IPS DF 6.9 (cell line): ENCODE measurements at places on chromosomes 2 and 18.

DNA sequence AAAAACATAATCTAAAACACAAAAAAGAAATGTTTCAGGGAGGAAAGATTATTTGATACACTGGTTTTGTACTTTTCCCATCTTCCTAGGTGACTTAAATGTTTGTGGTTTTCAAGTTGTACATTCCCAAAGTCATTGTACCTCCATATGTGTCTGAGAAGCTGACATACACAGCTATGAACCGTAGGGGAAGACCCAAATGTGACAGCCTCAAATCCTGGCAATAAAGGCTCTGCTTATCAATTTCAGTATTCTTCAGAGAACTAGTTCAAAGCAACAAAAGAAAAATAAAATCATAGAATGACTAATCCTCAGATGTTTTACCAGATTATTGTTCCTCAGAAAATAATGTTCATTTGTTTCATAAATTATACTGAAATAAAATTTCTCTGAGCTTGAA, 2.5 kb downstream of the DYNC2LI1 start:
- no peak for DNase-seq

DNA sequence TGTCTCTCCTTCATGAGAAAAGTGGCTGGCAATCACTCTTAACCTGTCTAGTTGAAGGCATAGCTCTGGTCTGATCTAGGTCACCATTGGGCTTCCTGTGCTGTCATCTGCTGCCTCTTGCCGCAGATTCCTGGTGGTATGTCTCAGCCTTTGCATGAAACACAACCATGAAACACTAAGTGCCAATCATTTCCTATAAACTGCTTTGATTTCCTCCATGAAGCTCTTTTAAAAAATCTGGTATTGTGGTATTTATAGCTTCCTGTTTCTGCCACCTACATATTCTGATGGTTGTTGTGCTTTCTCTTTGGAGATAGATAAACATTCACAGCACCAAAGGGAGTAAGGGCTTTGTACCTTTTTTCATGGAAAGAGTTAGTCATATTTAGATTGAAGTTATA, 120.0 kb upstream of the EPC2 start:
- no peak for DNase-seq

- DNase-seq, result no peak
Measured at GRCh38 chr2:25494616-25495015, 152.9 kb upstream of the DNMT3A start.

GRCh38 chr2:96823198-96823597, 7.1 kb downstream of the CNNM3 start:
- no peak for DNase-seq

GRCh38 chr2:110828330-110828729, 96.0 kb downstream of the ACOXL start:
- DNase-seq, result no peak

DNA sequence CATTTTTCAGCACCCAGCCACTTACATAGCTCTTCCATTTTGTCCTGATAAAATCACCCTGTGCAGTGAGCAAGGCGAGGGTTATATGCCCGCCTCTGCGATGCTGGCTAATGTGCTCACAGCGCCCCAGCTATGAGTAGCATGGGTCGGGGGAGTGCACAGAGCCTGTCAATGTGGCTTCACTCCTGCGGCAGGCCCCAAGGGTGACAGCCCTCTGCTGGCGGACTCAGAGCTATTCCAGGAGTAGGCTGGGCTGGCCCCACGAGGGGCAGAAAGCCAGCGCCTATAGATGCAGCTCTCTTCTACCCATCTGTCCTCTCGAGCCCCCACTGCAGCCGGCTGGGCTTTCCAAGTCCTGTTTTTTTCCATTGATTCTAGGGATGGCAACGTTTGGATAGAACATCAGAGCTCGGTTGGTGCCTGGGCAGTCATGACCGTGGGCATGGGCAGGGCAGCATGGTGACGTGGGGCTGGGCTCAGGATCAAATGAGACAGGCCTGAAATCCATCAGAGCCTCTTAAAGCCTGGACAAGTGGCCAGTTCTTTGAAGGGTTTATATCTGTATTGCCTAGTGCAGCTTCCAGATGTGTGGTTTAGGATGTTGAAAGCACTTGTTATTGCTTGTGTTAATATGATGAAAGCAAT, 134.7 kb downstream of the MCFD2 start:
- peak; percentile 43 for DNase-seq

GRCh38 chr2:12658310-12658945, 58.3 kb upstream of the TRIB2 start:
- DNase-seq, result no peak

GRCh38 chr2:164841719-164842623, at the start of gene COBLL1:
Gene COBLL1, minus strand, starts transcription at chr2:164841823. Its CDS starts 627 bp downstream, at chr2:164841196.
- DNase-seq, result peak; percentile 83

DNA sequence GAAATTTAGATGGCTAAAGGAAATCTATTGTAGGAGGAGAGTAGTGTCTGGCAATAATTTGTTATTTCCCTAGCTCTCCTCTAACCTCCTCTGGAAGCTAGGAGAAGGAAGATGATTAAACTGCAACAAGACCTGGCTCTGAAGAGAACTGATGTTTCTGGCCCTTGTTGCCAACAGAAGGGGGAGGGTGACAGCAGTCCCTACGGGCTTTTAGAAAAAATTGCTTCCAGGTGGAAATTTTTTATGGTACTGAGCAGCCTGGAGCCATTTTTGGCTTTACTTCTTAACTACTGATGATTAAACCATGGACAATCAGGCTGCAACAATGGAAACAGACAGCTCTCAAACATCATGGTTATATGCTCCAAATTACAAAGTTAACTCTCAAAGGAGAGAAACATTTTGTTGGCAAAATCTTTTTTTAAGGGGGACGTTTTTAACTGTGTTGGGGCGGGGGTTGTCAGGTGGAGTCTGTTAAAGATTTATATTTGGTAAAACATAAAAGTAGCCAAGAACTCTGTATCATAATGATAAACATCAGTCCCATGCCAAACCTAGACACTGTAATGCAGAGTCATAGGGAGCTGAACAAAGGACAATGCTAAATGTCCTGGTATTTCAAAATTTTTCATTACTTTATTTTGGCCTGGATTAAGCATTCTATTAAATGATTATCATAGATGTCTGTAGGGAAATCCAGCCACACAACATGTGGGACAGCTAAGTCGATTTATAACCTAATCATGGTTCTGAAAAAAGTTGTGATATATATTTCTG, 70.0 kb downstream of the EXOC6B start:
- no peak for DNase-seq

DNA sequence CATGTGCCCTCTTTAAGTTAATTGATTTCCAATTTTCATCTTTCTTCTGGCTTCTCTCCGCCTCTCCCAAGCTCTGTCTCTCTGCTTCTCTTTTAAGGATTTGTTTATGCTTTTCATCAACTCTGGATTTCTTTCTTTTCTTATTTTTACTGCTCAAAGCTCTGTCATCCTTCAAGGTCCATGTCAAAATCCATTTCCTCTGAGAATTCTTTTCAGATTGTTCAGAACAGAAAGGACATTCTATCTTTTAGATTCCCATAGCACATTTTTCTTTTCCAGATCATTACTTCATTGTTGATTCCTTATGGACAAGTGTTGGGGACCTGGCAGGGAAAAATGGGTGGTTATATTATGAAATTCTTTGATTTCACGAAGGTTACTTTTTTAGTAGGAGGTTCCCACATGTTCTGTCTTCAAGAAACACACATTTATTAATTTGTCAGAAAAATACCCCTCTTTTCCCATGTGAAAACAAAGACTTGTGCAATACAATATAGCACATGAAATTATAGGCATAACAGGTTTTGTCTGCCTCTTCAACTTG, 12.3 kb downstream of the PMAIP1 start:
- no peak for DNase-seq

GRCh38 chr2:241774419-241775222, 2.0 kb upstream of the GAL3ST2 start:
- DNase-seq, result no peak

DNA sequence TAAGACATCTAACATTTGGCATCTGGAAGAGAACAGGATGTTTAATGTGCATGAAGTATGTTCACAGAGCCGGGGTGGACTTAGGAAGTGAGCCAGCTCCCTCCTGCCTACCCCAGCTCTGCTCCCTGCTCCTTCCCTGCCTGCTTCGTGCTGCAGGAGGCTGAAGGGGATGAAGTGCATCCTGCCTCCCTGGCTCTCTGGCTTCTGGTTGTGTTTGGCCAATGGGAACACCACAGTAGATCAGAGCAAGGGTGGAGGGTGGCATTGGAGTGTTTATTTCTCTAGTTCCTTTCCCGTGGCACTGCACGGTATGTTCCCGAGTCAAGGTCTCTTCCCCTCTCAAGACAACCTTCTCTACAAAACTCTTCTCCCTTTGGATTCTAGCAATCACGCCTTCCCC, 379.9 kb downstream of the CLIP4 start:
- DNase-seq, result no peak

GRCh38 chr18:68843473-68844089, 45.7 kb downstream of the CCDC102B start:
- no peak for DNase-seq

GRCh38 chr2:118576109-118576855, 271.2 kb downstream of the EN1 start:
- no peak for DNase-seq

DNA sequence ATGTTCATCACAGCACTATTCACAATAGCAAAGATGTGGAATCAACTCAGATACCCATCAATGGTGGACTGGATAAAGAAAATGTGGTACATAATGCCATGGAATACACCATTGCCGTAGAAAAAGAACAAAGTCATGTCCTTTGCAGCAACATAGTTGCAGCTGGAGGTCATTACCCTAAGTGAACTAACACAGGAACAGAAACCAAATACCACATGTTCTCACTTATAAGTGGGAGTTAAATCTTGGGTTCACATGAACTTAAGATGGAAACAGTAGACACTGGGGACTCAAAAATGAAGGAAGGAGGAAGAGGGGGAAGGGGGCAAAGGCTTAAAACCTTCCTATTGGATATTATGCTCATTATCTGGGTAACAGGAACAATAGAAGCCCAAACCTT, 228.1 kb upstream of the RAB6C start:
- no peak for DNase-seq

- DNase-seq, result no peak
Measured at GRCh38 chr2:127045792-127046501, 61.0 kb downstream of the BIN1 start.

- no peak for DNase-seq
Measured at GRCh38 chr2:12051831-12052230, 305.4 kb downstream of the LPIN1 start.

GRCh38 chr2:161208527-161209139, 48.4 kb downstream of the TANK start:
- DNase-seq, result no peak

DNA sequence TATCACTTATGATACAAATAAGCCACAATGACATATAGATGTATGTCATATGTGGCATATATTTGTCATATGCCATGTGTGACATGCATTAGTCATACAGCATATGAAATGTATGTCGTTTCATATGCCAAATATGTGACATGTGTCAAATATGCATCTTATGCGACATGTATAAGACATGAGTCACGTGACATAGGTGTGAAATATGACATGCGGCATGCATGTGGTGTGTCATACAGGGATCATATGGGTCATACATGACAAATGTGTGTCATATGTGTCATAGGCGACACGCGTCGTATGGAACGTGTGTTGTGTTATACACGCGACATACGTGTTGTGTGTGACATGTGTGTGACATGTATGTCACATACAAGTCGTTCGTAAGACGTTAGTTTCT, 2154.0 kb upstream of the PIK3C3 start:
- DNase-seq, result no peak

DNA sequence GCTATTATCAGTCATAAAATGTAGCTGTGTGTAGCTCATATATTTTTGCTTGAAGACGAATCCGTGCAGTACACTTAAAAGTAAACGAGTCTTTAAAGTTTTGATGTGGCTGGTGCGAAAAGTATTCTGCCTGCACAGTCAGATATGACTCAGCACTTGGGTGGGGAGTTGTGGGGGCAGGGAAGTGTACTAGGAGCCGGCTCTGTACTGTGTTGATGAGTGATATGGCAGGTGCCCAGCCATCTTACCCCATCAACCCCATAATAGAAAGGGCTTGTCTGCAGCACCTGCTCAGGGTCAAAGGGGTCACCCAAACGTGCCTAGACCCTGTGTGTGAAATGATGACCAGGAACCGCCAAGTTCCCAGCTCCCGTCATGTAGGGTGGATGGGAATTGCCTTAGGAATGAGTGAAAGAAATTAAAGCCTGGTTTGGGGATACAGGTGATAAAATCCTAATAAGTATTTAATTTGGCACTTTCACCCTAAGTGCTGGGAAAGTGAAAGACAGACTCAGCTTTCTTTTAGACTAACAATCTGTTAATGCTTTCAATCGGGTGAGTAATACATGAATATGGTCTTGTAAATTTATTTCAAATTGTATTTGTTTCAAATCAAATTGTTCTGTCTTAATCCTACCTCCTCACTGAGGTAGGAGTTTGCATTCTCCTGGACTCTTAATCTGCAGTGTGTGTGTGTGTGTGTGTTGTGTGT, 48.0 kb downstream of the BCL2L11 start:
- DNase-seq, result no peak

- DNase-seq, result no peak
Measured at GRCh38 chr2:143936538-143936847, 583.4 kb downstream of the ZEB2 start.

DNA sequence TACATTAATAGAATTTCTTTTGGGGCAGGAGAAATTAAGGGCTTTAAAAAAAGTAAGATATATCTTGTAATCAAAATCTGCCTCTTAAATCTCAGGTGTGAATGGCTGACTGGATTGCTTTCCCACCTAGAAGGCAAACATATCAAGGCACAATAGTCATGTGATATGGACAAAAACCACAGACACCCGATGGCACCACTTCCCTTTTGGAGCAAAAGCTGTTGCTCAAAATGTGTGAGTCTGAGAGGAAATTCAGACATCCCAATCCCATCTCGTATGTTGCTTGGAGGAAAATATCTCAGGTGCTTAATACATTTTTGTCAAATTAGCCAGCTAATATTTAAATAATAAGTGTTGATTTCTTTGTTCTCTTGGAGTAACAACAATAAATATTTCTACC, 120.7 kb downstream of the KCNF1 start:
- DNase-seq, result no peak
